ENCODE measurements at places on chromosomes 6 and 20.

DNA sequence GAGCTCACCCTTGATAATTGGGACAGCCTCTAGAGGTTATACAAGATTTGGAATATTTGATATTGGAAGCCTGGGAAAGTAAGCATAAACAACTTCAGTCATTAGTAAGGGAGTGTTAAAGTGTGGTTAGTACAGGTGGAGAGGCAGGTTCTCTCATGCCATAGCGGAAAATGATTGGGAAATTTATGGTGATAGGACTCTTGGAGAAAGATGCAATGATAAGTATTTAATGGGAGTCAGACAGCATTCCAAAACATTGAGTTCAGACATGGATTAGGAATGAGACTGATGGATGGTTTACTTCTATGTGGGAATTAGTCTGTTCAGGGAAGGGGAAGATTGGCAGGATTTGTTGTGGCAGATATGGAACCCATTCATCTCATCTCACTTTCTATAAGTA is 152.7 kb downstream of the MCHR2 start:
- DNase-seq, result no peak

DNA sequence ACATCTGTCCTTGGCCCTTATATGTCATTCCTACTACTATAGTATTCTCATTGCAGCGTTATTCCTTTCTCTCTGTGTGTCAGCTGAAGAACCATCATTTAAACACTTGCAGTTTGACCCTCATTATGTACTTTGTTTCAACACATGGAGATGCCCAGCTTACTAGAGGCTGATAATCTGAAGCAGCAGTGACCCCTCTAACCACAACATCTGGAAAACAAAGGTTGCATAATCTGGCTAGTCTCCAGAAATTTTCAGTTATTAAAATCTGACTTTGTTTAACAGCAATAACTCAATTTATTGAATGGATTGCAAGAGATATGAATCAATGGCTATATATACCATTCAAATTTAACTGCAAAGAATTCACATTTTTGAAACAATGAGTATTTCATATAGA is 6.6 kb upstream of the PHIP start:
- peak; percentile 69 for DNase-seq

- no peak for DNase-seq
Observed at GRCh38 chr20:64058536-64058935, 4.5 kb upstream of the TCEA2 start.

DNA sequence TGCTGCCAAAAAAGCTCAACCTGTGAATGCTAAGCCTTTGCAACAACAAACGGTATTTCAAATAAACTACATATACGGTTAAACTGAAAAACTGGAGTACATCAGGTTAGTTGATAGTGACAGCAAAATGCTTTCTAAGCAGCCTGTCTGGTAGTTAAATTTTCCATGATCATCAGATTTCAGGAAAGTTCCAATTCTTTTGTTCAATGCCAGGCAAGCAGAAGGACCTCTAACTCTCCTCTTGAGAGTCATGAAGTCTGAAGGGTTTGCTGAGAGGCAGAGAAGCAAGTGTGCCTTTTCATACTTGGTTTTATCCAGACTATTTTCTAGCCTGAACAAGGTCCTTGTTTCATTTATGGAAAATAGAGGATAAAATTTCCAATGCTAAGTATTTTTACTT is 4.5 kb downstream of the FLRT3 start:
- DNase-seq, result no peak

- no peak for DNase-seq
Observed at GRCh38 chr20:23099791-23100719, 13.9 kb upstream of the CD93 start.

- no peak for DNase-seq
Observed at GRCh38 chr20:50197463-50198179, 7.0 kb downstream of the CEBPB start.

DNA sequence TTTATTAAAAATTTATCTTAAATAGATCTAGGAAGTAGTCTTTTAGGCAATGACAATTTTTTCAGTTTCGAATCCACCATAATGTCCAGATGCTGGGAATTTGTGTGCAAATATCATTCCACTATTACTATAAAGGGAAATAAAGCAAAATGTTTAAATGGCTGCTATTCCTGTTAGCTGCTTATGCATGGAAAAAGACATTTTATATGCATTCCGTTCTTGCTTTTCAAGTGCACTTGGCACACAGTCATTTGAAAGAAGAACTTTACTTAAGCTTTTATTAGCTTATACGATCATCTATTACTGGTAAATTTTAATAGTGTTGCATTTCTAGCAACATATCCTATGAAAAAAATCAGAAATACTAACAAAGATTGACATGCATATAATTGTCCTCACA is 42.0 kb downstream of the PRL start:
- no peak for DNase-seq

GRCh38 chr6:99121748-99122147 is 174.0 kb upstream of the FBXL4 start:
- no peak for DNase-seq

DNA sequence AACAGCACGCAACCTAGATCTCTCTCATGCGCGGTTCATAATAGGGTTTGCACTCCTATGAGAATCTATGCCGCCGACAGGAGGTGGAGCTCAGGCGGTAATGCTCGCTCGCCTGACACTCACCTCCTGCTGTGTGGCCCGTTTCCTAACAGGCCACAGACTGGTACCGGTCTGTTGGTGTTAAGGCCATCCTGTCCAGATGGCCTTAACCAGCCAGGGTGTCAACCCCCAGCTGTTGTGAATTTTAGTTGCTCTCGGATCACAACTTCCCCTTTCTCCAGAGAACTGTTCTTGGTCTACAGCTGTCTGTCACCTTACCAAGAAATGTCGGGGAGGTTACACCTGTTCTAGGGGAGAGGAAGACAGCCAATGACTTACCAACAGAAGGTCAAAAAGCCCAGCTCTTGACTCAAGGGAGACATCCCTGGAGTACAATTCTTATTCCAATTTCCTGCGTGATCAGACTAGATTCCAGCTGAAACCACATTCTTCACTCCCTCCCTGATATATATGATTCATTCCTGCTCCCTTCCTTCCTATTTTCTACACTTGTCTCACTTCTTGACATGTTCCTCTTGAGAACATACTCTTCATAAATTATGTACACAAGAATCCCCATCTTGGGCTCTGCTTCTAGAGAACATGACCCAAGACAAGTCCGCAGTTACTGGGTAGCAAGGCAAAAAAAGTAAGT is 23.1 kb upstream of the DNAAF9 start:
- peak; percentile 62 for DNase-seq

DNA sequence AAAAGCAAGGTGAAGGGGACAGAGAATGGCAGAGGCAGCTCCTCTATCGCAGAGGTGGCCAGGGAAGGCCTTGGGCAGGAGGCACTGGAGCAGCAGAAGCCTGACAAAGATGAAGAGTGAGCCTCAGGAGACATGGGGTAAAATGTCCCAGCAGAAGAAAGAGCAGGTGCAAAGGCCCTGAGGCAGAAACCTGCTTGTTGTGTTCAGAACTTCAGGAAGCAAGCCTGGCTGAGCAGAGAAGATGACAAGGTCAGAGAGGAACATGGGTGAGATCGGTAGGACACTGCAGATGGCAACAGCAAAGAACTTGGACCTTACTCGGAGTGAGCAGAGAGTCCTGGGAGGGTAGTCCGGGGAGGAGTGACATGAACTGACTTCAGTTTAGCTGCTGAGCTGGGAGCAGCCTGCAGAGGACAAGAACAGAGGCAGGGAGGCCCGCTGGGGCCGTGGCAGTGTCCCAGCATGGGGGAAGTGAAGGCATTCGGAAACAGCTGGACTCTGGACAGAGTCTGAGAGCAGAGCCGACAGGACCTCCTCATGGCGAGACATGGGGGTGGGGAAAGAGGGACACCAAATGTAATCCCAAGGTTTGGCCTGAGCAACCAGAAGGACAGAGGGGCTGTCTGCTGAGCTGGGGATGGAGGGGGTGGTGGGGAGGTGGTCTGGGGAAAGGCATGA is 106.3 kb downstream of the PREX1 start:
- DNase-seq, result no peak

DNA sequence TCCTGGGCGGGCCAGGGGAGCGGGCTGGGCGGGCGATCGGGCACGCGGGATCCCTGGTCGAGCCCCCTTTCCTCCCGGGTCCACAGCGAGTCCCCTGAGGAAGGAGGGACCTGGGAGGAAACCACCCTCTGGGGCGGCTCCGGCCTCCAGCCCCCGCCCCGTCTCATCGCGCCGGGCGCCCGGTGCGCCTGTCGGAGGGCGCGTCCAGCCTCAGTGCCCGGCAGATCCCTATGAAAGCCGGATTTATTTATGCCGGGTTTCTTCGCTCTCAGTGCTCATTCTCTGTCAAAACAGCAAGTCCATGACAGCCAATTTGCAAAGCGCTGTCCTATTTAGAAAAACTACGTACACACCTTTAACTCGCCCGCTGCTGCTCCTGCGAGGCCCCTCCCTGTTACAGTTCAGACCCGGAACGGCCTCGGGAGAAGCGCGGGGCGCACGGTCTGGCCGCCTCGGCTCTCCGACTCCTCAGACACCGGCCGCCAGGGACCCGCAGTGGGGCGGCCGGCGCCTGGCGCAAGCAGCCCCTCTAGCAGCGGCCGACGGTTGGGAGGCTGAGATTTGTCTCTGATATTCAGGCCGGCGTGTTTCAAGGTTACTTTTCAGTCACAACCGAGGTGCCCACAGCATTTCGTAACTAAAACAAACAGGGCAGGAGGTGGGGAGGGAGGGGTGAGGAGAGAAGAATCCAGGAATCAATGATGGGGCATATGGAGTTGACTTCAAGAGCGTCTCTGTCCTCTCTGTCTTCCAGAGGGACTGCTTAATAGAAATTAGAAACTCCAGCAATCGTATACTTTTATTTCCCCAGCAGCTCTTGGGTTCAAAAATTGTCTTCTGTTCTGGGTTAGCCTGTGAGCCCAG is 782 bp upstream of the FOXA2 start:
- DNase-seq, result no peak

GRCh38 chr6:147983581-147984366 is 358.9 kb upstream of the SASH1 start:
- no peak for DNase-seq

- DNase-seq, result peak; percentile 99
Observed at GRCh38 chr6:25172819-25173218, 106.4 kb upstream of the CARMIL1 start.

- no peak for DNase-seq
Observed at GRCh38 chr20:49043000-49043399, 3.1 kb upstream of the CSE1L start.

GRCh38 chr20:34970193-34970840 is 14.6 kb downstream of the MYH7B start:
- no peak for DNase-seq

GRCh38 chr20:46270977-46271744 is 37.1 kb downstream of the CDH22 start:
- DNase-seq, result no peak

GRCh38 chr6:124205921-124206320 is 402.3 kb downstream of the NKAIN2 start:
- DNase-seq, result no peak
